ENCODE measurements at places on chromosomes 6 and 20.

DNA sequence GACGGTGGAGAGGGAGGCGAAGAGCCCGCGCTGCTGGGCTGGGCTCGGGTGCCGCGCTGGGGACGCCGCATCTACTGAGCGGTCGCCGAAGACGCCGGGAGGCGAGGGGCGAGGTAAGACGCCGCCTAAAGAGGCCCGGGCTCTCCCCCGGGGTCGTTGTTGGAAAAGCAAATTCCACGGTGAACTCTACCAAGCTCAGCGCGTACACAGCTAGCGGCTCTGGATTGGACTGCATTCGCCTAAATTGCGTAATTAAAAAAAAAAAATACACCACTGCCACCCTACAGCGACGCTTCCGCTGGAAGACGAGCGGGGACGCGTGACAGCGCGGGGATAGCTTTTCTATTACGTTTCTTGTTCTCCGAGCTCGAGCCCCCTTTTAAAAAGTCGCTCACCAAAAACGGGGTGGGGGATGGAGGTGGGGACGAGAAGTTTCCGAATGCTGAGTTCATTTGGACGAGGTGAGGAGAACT is 92.0 kb upstream of the PRDM1 start:
- no peak for DNase-seq

DNA sequence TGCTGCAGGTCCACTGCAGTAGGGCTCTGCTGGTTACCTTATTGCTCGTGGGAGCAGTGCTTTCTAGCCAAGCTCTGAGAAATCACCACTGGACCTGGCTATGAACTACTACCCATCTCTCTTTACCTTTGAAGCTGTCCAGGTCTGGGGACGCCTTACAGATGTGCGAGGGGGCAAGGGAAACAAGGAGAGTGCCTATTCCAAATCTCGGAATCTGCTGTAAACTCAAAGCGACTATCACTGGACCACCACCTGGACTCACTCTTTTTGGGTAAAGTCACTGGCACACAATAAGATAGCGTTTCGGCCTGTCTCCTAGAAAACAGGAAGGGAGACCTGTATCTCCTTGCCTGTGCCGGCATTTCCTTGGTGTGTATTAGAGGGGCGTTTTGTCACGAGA is 5.3 kb downstream of the NRN1 start:
- DNase-seq = no peak

DNA sequence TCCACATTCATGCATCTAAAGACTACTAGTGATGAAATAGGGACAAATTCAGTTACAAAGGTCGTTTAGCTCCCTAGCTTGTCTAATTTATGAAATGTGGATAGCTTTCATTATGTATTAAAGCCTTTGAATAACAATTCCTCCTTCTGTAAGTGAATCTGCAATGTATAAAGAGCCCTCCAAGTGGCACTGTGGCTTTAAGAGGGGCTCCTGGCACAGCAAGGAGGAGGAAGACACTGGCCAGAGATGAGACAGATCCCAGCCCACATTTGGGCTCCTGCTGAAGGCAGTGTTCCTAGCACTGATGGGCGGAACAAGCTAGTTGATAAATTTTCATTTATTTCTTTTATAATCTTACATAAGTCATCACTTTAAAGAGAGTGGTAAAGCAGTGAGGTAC is 17.6 kb upstream of the FUCA2 start:
- no peak for DNase-seq

DNA sequence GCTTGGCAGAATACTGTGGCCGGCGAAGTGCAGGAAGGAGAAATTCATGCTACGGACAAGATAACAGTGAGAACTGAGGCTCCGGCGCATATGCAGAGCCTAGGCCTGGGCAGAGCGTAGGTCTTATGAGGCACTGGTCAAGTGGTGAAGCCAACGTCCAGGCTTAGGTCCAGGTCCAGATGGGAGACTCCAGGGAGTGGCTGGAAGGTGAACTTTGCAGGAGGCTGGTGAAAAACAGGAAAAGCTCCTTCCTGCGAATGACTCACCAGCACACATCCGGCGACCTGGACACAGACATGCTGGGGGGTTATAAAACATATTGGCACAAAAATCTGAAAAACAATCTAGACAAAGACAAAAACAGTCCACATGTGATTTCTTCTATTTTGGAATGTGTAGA is 15.4 kb downstream of the C6orf141 start:
- DNase-seq = no peak

- no peak for DNase-seq
Measured at GRCh38 chr20:49276961-49277785, 684 bp downstream of the ZNFX1 start.

GRCh38 chr6:42960243-42961019 is at the start of gene GNMT:
Gene GNMT, plus strand, starts transcription at chr6:42960754. Its CDS starts 14 bp downstream, at chr6:42960768.
- DNase-seq = no peak

GRCh38 chr6:125157725-125158124 is 4.2 kb downstream of the TPD52L1 start:
- no peak for DNase-seq

DNA sequence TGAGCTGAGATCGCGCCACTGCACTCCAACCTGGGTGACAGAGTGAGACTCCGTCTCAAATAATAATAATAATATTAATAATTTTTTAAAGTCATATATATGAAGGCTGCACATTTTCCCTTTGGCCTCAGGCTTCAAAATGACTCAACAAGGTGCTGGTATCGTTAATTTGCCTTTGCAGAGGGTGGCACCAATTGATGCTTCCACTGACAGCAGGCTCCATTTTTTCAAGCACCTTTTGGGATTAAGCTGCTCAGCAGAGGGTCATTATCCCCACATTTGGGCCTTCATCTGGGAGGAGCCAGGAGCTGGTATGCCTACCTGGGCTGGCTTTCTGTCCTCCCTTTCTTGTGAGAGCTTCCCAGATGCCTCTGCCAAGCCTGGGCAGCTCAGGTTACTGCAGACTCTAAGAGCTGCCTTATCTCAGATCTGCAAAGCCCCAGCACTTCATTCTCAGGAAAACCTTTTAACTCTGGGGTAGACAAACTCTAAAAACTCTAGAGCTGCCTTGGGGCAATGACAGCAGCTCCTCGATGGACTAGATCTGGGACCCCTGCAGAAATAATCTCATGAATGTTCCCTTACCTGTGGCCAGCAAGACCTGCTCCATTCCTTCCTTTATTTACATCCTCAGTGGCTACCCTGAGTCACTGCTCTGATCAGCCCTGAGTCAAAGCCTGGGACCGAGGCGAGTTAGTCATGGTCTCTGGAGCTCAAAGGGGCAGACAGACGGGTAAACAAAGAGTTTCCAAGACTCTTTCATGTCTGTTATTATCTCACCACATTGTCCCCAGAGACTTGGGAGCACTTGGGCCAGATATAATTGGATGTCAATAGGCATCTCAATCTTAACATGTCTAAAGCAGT is 80.0 kb upstream of the EYA2 start:
- no peak for DNase-seq

DNA sequence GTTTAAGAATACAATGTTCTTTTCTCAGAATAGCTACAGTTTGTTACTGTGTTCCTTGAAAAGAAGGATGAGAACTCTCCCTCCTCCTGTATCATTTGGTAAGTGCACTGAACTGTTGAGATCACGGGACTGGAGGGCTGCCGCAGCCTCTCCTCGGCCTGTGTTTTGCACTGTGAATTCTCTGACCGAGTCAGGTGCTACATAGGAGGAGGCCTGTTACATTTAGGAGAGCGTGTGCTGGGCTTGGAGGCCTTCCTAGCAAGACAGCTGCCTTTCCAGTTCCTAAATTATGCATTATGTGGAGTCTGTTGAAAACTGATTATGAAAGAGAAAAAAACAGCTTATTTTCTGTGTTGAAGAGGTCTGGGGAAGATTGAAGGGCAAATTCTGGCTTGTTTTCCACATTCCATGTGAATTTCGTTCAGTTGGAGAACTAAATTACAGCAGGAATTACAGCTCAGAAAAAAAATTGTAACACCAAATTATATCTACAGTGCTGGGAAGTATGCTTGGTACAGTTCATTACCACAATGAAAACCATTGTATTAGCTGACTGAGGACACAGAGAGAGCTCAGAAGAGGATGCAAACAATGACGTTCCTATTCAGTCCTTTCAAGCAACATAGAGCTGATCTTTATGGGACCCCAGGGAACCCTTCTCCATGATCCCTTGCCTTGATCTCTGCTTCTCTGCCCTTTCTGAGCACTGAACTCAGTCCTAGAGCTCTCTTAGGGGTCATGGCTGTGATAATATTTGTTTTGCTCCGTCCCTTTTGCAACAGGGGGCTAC is 2.8 kb downstream of the TMC2 start:
- DNase-seq = no peak

DNA sequence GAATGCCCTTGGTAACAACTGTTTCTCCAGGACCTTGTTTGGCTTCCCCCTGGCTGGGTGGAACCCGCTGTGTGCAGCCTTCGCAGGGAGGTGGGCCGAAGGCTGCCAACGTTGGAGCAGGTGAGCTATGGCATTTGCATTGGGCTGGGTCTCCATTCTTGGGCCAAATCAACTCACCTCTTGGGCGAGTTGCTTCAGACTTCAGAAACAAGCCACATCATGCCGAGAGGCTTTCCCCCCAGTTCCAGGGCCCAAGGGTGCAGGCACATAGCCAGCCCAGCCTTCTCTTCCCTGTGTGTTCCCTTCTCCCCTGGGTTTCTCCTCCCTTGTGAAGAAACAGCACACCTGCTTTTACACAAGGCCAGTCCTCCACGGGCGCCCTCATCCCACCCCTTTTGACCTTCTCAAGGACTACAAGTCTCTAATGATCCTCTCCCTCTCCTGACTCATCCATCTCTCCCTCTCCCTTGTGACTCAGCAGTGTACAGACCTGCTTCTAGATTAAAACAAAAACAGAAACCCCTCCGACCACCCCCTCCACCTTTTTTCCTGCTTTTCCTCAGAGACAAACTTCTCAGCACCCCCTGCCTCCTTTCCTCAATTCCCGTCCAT is 41.6 kb downstream of the FAM209B start:
- DNase-seq = no peak

DNA sequence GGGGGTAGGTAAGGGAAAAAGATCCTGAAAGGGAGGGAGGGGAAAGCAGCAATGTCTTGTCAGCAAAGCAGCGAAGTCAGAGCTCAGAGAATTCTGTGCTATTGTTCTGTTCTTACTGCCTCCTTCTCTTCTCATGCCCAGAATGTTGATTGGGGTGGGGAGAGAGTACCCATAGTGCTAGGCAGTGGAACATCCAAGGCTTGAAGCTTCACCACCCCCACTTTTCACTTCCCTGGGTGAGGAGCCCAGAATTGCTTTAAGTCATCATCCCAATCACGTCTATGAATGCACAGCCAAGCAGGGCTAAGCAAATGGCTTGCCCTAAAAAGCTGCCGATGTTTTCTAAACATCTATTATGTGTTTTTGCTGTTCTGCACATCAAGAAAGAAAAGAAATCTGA is 16.5 kb downstream of the REPS1 start:
- DNase-seq = no peak

- no peak for DNase-seq
Measured at GRCh38 chr6:144725736-144726522, 440.8 kb downstream of the UTRN start.

DNA sequence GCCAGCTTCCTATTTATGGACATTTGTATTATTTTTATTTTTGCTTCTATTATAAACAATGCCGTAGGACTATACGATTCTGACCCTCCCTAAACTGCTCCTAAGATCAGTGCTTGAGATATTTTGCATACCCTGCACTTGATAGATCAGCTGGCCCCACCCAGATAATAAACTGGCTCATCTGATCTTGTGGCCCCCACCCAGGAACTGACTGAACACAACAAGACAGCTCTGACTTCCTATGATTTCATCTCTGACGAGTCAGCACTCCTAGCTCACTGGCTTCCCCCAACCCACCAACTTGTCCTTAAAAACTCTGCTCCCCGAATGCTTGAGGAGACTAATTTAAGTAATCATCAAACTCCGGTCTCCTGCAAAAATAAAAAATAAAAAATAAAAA is 34.9 kb upstream of the TFAP2A start:
- DNase-seq = no peak

- no peak for DNase-seq
Measured at GRCh38 chr20:48155268-48155667, 370.0 kb upstream of the SULF2 start.

GRCh38 chr20:44585057-44585963 is 2.9 kb downstream of the PKIG start:
- DNase-seq = no peak

DNA sequence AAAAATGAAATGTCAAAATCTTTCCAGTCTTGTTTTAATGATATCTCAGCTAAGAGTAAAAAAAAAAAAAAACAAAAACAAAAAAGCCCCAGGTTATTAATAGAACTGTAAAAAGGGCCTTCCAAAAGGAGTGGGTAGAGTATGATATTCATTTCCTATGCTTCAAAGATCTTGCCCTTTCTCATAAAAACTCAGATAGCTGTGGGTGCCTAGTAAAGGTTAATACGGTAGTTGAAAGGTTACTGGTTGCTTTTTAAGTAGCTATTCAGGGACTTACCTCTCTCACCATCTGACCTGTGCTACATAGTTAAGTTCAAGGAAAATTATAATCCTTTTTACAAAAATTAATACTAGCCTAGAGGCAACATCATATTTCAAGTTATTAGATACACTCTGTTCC is 14.9 kb downstream of the TRMT6 start:
- DNase-seq = no peak

DNA sequence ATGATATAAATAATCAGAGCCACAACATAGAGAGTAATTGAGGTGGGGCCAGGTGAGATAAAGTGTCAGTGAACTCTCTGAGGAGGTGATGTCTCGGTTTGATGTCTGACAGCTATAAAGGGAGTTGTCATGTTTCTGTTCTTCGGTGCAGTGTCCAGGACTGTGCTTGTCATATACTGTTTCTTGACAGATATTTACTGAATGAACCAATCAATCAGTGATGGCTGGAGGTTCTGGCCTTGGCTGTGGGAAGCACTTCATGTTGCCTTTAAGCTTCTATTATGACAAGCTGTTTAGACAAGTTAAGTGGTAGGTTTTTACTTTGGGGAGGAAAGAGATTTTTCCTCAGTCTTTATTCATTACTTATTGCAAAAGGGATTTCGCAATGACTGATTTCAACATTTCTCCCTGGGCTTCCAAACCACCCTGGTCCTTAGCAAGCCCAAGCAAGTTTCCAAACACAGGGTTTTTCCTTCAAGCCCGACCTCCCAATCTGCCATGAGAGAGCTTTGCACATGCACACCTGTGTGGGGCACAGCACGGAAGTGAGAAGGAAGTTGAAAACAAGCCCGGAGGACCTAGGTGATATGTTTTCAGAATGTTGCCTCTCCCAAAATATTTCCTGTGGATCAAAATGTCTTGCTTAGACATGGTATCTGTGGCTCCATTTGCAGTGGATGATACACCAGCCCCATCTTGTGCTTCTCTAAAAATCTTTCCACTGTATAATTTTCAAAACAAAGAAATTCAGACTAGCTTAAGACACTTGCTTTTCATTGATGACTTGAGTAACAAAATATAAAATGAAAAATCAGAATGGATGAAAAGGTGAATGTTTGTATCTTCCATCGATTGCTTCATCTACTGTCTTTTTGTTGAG is 567.3 kb upstream of the BTBD3 start:
- DNase-seq = peak; percentile 10

GRCh38 chr6:85452441-85452881 is 2.6 kb downstream of the NT5E start:
- no peak for DNase-seq

- DNase-seq = no peak
Measured at GRCh38 chr6:124423621-124424020, 538.6 kb upstream of the RNF217 start.

GRCh38 chr6:336159-337114 is 44.1 kb downstream of the DUSP22 start:
- DNase-seq = no peak

- DNase-seq = no peak
Measured at GRCh38 chr20:62900052-62900691, 26.1 kb downstream of the DIDO1 start.

All from brain pericyte (primary cell).